ENCODE measurements at places on chromosomes 12 and 14.

- no peak overlapping the region for H3K27ac ChIP-seq
- DNase-seq, result no peak
- H3K27me3 ChIP-seq, result no peaks in the 10 kb centered on the region
- H3K4me1 ChIP-seq, result no peaks in the 10 kb centered on the region
These were observed 303.3 kb upstream of the TMPO start for GRCh38 chr12:98211909-98212695.

DNA sequence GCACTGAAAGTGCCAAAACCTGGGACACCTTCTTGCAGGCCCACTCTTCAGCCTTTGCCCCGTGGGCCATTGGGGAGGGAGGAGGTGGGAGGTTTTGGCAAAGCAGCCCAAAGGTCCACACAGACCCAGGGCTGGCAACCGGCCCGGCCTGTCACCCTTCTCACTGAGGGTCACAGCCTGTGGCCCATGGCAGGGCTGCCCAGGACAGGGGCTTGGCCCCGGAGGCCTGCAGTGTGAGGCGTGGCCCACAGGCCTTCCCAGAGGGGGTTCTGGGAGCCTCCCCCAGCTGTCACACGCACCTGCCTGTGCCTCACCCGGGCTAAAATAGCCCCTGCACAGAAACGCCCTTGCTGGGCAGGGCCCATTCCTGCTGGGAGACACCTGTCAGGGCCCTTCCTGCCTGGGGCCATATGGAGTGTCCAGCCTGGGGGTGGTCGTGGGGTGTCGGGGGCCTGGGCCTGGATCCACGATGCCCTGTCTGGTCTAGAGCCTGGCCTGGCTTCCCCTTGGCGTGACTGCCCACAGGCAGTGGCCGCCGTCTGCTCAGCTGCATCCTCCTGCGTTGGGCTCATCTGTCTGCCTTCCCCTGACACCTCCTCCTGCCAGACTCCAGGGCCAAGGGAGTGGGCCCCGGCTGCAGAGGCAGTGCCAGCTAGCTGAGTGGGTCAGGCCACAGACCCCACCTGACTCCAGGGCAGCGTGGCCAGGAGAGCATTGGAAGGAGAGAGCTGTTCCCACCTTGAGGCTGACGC lies 19.2 kb downstream of the PACS2 start:
- no peak overlapping the region for H3K27ac ChIP-seq
- H3K36me3 ChIP-seq, result no peaks in the 10 kb centered on the region

DNA sequence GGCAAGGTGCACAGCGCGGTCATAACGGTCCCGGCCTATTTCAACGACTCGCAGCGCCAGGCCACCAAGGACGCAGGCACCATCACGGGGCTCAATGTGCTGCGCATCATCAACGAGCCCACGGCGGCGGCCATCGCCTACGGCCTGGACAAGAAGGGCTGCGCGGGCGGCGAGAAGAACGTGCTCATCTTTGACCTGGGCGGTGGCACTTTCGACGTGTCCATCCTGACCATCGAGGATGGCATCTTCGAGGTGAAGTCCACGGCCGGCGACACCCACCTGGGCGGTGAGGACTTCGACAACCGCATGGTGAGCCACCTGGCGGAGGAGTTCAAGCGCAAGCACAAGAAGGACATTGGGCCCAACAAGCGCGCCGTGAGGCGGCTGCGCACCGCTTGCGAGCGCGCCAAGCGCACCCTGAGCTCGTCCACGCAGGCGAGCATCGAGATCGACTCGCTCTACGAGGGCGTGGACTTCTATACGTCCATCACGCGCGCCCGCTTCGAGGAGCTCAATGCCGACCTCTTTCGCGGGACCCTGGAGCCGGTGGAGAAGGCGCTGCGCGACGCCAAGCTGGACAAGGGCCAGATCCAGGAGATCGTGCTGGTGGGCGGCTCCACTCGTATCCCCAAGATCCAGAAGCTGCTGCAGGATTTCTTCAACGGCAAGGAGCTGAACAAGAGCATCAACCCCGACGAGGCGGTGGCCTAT lies 875 bp downstream of the HSPA2 start:
- H3K4me3 ChIP-seq, result peak overlapping the region; percentile 74
- no peaks in the 10 kb centered on the region for H3K36me3 ChIP-seq

DNA sequence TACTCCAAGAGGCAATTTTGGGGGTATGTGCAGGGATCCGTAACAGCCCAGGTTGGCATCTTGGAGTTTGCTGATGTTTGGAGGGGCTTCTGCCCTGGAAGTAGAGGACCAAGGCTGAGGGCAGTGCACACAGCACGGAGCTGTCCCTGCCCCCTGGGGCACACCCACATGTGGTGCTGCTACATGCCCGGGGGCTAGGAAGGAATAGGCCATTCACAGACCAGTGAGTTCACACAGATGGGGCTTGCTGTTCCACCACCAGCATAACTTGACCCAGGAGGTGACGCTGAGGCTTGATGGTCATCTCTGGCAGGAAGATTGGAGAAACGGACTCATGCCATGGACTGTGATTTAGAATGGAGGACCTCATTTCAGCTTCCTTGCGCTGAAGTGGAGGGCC lies 231.1 kb upstream of the FKBP4 start:
- H3K4me3 ChIP-seq, result no peak overlapping the region
- no peak for DNase-seq
- H3K27me3 ChIP-seq, result no peaks in the 10 kb centered on the region
- H3K4me1 ChIP-seq, result no peaks in the 10 kb centered on the region

GRCh38 chr12:645563-646071 lies 17.6 kb downstream of the NINJ2 start:
- peaks cover 36% of the 10 kb centered on the region for H3K4me1 ChIP-seq
- no peaks in the 10 kb centered on the region for H3K27me3 ChIP-seq
- peak; percentile 67 for DNase-seq

DNA sequence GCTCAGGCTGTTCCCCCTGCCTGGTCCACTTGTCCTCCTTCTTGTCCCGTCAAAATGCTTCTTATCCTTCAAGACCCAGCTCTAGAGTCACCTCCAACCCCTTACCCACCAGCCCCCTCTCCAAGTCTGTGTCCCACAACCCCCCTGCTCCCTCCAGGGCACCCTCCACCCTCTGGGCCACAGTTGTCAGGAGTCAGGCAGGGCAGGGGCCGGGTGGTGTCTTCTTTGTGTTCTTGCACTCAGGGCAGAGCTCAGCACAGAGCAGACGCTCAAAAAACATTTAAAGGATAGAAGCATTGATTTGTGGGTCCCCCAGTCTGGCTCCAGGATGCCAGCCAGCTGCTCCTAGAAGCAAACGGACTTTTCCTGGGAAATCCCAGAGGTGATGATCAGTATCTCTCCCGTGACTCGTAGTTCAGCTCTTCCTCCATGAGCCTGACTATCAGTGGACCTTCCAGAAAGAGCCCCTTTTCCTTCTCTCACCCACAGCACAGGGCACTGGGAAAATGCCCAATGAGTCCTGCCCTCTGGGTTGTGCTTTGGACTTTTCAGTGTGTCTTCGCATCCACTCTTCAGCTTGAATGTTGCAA lies 17.2 kb upstream of the BDKRB1 start:
- no peak overlapping the region for H3K27ac ChIP-seq
- no peaks in the 10 kb centered on the region for H3K27me3 ChIP-seq
- H3K4me1 ChIP-seq, result no peaks in the 10 kb centered on the region
- no peak overlapping the region for H3K4me3 ChIP-seq
- no peaks in the 10 kb centered on the region for H3K36me3 ChIP-seq
- no peak for DNase-seq

DNA sequence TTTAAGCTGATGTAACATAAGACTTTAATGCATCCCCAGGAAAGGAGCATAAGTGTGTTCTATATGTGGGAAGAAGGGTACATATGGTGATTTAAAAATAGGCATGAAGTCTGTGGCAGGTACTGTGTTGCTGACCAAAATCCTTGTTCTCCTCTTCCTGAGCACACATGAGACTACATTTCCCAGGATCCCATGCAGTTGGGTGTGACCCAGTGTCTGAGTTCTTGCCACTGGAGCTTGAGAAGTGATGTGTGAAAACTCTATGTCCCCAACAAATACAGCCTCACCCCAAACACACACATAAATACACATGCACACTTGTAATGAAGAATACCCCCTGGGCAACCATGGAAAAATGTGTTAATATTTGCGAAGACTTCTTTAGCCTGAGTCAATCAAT lies 8.5 kb upstream of the SMIM10L1 start:
- no peaks in the 10 kb centered on the region for H3K27me3 ChIP-seq
- H3K27ac ChIP-seq, result no peak overlapping the region
- H3K4me3 ChIP-seq, result no peak overlapping the region
- H3K36me3 ChIP-seq, result peaks cover 6% of the 10 kb centered on the region
- no peak for DNase-seq

DNA sequence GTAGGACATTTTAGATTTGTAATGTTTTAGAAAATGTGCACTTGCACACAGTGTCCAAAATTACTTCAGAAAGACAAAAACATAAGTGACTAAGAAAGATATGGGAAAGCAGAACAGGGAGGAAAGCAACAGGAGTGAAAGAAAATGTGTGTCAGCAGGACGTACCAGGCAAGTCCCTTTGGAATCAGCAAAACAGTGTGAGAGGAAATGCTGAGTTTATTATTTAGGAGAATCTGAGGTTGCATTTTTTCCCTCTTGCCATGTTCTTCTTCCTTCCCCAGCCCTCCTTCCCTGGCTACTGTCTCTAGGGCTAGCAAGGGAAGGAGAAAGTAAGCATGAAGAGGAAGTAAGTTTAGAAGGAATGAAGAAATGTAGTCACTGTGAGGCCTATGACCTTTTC lies 67.7 kb upstream of the CD163 start:
- H3K36me3 ChIP-seq, result no peaks in the 10 kb centered on the region
- DNase-seq, result no peak
- no peak overlapping the region for H3K4me3 ChIP-seq
- H3K27ac ChIP-seq, result no peak overlapping the region
- no peaks in the 10 kb centered on the region for H3K27me3 ChIP-seq

- H3K27ac ChIP-seq, result no peak overlapping the region
- no peaks in the 10 kb centered on the region for H3K27me3 ChIP-seq
- H3K36me3 ChIP-seq, result no peaks in the 10 kb centered on the region
These were observed 170.0 kb upstream of the RMST start for GRCh38 chr12:97292588-97292987.

GRCh38 chr14:78363008-78363407 lies 192.8 kb downstream of the NRXN3 start:
- no peaks in the 10 kb centered on the region for H3K4me1 ChIP-seq
- no peak overlapping the region for H3K4me3 ChIP-seq
- H3K36me3 ChIP-seq, result no peaks in the 10 kb centered on the region
- no peaks in the 10 kb centered on the region for H3K27me3 ChIP-seq
- H3K27ac ChIP-seq, result no peak overlapping the region
- DNase-seq, result no peak

All from ascending aorta (tissue), 2 donors.